ENCODE measurements at places on chromosomes 6 and 20.
A peak's percentile ranks its signal among the peaks of the same experiment; 100 is the strongest.

DNA sequence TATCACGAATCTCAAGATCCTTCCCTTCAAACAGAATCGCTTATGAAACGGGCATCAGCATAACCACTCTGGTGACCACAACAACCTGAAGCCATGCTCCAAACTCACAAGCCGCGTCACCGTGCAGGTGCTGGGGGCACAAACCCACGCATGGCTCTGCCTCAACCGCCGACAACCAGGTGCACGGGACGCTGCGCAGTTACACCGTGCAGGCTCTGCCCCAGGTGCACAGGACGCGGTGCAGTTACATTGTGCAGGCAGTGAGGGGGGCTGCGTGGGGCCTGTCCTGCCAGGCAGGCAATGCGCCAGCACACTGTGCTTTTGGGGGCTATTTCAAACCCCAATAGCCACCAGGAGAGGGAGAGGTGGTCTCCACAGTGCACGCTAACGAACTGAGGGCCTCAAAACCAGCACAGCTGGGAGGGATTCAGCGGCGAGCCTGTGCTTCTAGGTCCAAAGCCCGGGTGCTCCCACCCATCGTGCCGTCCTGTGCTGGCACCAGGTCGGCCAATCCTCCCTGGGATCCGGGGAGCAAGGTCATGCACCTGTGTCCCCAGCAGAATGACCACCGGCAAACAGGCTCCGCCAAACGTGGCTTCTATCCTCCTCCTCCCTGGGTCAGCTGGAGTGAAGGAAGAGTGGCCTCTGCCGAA is 35.8 kb downstream of the ZBTB46 start:
- no peak for DNase-seq

DNA sequence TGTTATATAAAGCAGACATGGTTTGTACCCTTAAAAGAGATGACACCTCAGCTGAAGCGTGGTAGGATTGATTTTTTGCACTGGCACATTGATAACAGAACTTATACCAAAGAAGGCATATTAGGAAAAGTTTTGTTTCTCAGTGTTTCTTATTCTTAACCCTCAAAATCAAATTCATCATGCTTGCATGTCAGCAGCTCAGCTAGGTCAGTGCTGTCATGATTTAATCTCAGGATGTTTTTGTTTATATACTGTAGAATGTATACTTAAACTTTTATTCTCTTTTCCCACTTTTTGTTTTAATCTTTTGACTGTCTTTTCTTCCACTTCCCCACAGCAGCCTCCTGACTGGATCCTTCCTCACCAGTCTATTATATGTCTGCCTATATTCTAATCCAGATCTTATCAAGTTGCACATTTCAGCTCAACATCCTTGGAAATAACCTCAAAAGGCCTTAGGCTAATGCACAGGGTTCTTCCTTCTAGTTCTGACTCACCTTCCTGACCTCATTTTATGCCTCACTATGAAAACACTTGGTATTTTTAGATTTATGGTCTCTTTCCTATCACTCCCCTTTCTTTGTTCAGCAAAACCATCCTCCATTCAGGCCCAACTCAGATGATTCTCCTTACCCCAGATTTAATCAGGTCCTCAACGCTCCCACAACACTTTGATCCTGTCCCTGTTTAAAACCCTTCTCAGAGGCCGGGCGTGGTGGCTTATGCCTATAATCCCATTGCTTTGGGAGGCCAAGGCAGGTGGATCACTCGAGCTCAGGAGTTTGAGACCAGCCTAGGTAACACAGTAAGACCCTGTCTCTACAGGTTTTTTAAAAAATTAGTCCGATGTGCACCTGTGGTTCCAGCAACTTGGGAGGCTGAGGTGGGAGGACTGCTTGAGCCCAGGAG is 7.2 kb downstream of the HEBP2 start:
- DNase-seq = no peak

GRCh38 chr20:34915749-34916455 is 39.5 kb downstream of the ACSS2 start:
- DNase-seq = no peak

DNA sequence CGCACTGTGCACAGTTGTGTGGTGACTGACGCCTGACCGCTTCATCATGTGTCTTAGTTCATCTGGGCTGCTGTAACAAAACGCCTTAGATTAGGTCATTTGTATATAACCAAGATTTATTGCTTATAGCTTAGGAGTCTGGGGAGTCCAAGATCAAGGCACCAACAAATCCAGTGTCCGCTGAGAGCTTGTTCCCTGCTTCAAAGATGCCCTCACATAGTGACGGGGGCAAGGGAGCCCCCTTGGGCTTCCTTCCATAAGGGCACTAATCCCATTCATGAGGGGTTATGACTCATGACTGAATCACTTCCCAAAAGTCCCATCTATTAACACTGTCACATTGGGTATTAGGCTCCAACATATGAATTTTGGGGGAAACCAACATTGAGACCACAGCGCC is 34.6 kb downstream of the CYP24A1 start:
- no peak for DNase-seq

GRCh38 chr20:48709744-48710143 is 118.1 kb downstream of the PREX1 start:
- peak; percentile 18 for DNase-seq

GRCh38 chr6:160767647-160768019 is 65.6 kb downstream of the PLG start:
- DNase-seq = no peak

- no peak for DNase-seq
These were observed 60.0 kb upstream of the EZR start for GRCh38 chr6:158879180-158879579.

DNA sequence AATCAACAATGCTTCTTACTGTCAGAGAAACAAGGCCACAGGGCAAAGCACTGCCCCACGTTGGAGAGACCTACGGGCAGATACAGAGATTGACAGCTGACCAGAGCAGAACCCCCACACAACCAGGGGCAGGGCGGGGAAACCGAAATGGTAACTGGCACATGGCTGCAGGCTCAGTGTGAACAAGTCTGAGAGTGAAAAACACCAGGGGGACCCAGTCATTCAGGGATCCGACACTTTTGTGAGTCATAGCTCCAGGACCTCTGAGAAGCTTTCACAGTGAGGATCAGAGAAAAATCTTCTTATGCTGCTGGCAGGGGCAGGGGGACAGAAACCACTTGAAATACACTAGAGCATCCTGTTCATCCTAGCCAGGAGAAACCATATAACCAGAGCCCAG is 254.2 kb downstream of the C6orf118 start:
- DNase-seq = no peak

DNA sequence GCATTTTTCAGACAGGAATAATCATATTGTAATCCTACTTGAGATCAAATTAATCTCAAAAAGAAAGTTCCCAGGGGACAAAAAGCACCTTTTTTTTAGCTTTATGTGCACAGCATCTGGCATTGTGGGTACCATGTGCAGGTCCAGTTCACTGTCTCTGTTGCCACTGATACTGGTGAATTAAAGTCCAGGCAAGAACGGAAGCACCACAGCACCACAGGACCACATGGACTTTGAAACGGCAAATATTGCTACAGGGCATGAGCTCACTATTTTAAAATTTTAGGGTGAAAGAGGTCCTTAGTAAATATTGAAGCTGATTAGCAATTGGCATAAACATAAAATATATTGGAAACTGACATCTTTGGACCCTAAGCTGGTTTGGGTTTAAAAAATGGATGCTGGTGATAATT is 709.0 kb downstream of the EPM2A start:
- DNase-seq = no peak

DNA sequence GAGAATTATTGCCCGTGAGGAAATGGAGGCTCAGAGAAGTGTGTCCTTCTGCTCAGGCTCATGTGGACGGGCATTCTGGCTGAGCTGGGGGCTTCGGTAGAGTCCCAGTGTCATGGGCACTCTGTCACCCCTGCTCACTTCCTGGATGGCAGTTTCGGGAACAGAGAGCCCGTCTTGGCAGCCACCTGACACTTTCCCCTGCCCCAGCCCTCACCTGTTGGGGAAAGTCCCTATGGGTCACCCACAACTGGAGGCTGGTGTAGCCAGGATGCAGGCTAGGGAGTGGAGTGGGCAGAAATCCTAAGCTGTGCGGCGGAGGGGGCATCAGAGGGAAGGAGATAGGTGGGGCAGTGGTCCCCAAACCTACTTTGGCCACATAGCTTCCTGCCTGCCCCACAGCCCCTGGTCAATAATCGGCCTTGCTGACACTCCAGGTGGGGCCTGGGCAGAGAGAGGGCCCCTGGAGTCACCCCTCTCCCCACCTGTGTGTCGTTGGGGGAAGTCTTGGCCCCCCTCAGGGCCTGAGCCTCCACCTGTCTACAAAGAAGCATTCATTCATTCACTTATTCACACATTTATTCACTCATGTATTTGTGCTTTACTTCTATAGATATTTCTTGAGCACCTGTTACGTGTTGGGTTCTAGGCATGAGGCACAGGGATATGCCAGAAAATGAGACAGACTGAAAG is 40.5 kb downstream of the SNAI1 start:
- no peak for DNase-seq

DNA sequence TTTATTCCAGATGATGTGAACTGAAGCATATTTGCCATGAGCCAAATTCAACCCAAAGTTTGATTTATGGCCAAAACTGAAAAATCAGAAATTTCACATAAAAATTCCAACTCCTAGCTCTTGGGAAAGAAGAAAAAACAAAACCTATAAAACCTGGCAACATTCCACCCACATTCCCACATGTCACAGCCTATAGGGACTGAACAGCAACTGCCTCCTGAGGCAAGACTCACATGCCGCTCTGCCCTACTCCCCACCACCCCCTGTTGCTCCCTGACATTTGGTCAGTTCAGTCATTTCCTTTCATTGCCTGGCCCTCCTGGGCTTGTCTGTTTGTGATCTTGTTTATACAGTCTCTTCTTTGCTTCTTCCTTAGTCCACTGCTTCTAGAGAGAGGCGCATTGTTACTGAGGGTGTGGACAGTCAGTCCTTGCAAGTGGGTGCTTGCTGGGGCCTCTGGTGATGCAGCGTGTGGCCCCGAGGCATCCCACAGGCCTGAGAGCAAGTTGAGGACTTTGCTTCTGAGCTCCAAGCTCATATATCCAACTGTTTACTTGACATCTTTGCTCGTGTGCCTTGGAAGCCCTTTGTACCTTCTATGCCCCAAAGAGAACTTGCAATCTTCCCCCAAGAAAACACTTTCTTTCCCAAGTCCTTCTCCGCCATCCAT is 31.4 kb downstream of the NFATC2 start:
- DNase-seq = no peak

- DNase-seq = peak; percentile 94
These were observed 3.3 kb downstream of the SPEF1 start for GRCh38 chr20:3777716-3778629.

GRCh38 chr20:16732506-16733152 is 2.8 kb downstream of the SNRPB2 start:
- DNase-seq = no peak

- no peak for DNase-seq
These were observed 175.0 kb downstream of the PHACTR1 start for GRCh38 chr6:12891595-12891994.

- no peak for DNase-seq
These were observed 385.3 kb upstream of the RUNX2 start for GRCh38 chr6:44942798-44943197.

DNA sequence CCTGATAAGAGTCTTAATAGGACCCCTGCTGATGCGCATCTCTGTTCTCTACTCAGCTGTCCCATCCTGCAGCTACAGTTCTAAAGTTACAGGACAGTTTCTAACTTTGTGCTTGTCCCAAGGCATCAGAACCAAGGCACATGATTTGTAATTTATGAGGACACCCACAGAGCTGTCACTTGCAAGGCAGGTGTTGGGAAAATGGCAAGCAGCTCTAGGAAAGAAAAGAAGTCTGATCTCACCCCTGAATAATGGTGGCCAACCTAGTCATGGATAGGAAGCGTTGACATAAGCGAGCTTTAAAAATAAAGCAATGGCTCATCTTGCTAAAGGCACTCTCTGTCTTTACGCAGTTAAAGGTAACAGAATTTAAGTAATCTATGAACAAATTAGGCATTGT is 127.6 kb upstream of the VGLL2 start:
- no peak for DNase-seq

DNA sequence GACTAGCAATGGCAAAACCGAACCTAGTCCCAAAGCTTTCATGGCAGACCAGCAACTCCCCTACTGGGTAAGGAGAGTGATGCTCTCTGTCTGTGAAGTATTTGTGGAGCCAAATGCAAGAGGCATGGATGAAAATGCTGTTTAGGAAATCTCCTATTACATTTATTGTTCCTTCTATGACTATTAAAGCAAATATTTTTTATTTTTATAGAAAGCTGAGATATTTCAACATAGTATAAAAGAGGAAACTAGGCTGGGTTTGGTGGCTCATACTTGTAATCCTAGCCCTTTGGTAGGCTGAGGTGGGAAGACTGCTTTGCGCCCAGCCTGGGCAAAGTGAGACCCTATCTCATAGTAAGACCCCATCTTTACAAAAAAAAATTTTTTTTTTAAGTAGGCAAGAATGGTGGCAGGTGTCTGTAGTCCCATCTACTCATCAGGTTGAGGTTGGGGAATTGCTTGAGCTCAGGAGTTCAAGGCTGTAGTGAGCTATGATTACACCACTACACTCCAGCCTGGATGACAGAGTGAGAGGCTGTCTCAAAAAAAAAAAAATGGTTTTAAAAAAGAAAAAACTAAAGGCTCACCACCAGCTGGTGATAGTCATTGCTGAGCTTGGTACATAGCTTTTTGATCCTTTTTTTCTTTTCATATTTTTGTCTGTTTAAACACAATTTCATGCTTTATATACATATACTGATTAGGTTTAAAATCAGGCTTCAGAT is 11.3 kb downstream of the KDM1B start:
- DNase-seq = no peak

DNA sequence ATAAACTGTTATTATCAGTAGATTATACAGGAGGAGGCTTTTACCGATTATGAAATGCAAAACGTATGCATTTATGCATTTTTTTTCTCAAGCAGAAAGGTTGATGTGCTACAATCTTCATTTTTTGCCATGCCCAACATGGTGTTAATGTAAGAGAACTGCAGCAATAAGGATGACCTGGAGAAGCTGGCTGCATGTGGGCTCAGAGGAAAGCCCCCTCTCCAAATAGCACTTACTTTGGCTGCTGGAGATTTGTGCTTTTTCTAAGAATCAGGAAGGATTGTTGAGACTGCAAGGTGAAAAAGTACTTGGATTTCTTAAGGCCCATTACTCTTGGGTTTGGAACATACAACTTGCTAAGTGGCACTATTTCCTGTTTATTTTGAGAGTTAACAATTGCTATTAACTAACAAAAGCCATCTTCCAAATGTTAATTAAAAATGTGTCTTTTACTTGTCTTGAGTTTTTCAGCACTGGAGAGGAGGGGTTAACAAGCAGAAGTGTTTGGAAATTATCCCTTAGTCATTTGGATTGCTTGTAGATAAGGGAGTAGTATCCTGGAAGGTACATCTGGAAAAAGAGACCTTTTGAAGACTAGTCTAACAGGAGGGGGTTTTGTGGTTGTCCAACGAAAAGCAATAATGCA is 5.6 kb downstream of the SOX4 start:
- no peak for DNase-seq

DNA sequence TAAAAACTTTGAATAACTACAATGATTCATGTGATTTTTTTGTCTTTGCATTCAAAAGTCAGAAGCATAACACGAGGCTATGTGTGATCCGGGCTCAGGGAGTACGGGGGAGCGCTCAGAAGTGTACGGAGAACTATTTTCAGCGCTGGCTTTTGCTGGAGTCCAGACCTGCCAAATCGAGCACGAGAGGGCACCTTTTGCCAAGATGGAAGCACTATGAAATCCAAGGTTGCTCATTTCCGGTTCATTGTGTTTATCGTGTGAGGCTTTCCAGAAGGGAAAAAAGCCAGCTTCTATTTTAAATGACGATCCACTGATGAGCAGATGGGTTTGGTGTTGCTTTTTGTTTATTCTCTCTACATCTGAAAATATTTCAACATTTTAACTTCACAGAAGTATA is 11.3 kb downstream of the RAMACL start:
- DNase-seq = no peak

GRCh38 chr6:37173493-37174195 is 3.7 kb downstream of the PIM1 start:
- peak; percentile 79 for DNase-seq
